Suprapubic skin (tissue), 4 donors: ENCODE measurements at places on chromosomes 3 and 15.

GRCh38 chr3:185081521-185081920, 71.3 kb downstream of the C3orf70 start:
- H3K27me3 ChIP-seq: no peaks in the 10 kb centered on the region
- no peaks in the 10 kb centered on the region for H3K36me3 ChIP-seq
- no peaks in the 10 kb centered on the region for H3K4me1 ChIP-seq
- DNase-seq: no peak

DNA sequence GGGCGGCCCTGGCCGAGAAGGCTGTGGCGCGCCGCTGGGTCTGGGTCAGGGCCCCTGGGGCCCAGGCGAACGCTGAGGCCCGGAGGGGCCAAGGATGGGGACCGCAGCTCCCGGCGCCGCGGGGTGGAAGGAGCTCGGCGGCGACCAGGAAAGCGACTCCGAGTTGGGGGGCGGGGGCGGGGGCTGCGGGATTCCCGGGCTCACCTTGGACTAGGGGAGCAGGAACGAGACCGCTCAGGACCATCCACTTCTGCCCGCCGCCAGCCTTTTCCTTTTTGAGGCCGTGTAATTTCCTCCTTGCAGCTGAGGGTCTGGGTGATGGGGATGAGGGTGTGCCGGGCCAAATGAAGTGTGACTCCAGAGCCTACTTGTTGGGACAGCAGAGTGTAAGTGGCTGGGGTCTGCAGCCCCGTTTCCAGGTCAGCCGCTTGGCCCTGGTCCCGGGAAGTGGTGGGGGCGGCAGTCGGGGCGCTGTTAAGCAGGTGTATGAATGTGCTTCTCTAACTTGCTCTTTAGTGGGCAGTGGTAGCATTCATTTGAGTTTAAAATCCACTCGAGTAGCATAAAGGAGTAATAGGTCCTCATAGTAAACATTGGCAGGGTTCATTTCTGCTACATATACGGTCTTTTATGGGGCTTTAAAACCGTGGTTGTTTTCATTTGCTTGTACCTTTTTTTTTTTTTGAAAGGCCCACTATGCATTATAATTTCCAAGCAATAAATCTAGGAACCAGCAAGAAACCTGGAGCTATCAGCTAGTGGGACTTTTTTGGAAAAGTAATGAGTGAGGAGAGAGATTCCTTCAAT, 717 bp downstream of the PXK start:
- H3K4me1 ChIP-seq: peaks cover 40% of the 10 kb centered on the region
- H3K27me3 ChIP-seq: no peaks in the 10 kb centered on the region
- DNase-seq: no peak
- H3K27ac ChIP-seq: peak overlapping the region; percentile 72
- H3K36me3 ChIP-seq: no peaks in the 10 kb centered on the region
- H3K4me3 ChIP-seq: peak overlapping the region; percentile 81

DNA sequence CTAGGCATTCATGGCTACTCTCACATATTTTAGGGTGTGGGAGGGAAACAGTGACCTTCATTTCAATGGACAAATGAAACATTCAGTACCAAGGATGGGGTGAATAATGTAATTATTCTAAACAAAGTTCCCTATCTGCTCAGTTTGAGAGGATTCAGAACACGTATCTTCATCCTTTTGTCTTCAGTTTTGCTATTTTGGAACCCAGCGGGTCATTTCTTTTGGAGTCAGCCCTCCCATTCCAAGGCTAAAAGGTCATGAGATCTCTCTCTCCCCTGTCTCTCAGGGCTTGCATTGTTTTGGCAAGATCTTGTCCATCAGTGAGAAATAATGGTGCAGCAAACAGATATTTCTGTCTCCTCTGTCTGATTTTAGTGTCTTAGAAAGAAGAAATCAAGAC, 16.3 kb upstream of the GATM start:
- no peaks in the 10 kb centered on the region for H3K36me3 ChIP-seq
- H3K4me3 ChIP-seq: no peak overlapping the region
- DNase-seq: no peak

DNA sequence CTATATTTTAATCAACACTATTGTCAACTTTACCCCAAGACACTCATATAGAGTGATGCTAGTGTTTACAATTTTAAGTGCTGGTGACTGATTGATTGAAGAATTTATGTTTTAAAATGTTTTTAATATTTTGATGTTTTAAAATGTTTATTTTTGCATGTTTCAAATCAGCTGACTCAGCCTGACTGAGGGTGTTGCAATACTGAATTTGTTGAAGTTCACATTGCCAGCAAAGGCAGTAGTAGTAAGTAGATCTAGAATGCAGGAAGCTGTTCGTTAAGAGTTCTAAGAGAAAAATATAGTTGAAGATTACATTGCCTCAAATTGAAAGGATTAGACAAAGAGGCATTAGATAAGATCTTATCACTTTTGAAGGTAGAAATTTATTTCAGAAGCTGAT, 977.6 kb downstream of the IGSF11 start:
- H3K27me3 ChIP-seq: no peaks in the 10 kb centered on the region
- no peak for DNase-seq
- H3K36me3 ChIP-seq: no peaks in the 10 kb centered on the region
- H3K4me1 ChIP-seq: no peaks in the 10 kb centered on the region
- H3K27ac ChIP-seq: no peak overlapping the region

- no peak for DNase-seq
- no peaks in the 10 kb centered on the region for H3K27me3 ChIP-seq
- no peak overlapping the region for H3K4me3 ChIP-seq
- H3K4me1 ChIP-seq: peaks cover 4% of the 10 kb centered on the region
Measured at GRCh38 chr3:71160785-71161546, 422.6 kb downstream of the FOXP1 start.

DNA sequence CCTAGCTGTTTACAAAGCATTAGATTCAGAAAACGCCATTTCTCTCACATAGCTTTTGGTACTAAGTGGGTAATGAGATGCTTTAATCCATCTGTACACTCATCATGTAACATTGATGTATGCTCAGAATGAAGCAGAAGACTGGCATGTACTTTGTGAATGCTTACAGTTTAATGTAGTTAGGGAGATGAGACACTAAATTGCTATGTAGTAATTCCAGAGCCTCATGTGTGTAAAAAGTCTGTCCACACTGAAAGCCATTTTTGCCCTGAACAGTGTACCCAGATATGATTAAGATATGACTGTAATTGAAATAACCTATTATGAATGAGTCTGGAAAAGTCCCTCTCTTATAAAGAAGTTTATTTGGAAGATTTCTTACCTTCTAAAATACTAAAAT, 66.5 kb downstream of the ARMC8 start:
- H3K27ac ChIP-seq: no peak overlapping the region
- no peaks in the 10 kb centered on the region for H3K4me1 ChIP-seq
- H3K27me3 ChIP-seq: no peaks in the 10 kb centered on the region
- no peak for DNase-seq
- peaks cover 7% of the 10 kb centered on the region for H3K36me3 ChIP-seq

DNA sequence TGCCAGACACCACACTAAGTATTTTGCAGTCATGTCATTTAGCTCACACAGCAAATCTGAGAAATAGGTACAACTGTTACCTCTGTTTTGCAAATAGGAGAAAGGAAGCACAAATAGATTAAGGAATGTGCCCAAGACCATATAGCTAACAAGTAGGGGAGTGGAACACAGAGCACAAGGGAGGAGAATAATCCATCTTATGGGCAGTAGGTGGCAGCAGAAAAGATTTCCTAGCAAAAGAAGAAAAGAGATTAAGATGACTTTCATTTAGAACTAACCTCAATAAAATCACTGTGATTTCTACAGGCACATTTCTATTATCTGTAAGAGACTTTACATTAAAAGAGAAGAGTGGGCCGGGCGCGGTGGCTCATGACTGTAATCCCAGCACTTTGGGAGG, 49.1 kb downstream of the NR1I2 start:
- no peaks in the 10 kb centered on the region for H3K4me1 ChIP-seq
- no peak overlapping the region for H3K4me3 ChIP-seq
- H3K36me3 ChIP-seq: peaks cover 10% of the 10 kb centered on the region
- H3K27me3 ChIP-seq: no peaks in the 10 kb centered on the region
- no peak for DNase-seq

DNA sequence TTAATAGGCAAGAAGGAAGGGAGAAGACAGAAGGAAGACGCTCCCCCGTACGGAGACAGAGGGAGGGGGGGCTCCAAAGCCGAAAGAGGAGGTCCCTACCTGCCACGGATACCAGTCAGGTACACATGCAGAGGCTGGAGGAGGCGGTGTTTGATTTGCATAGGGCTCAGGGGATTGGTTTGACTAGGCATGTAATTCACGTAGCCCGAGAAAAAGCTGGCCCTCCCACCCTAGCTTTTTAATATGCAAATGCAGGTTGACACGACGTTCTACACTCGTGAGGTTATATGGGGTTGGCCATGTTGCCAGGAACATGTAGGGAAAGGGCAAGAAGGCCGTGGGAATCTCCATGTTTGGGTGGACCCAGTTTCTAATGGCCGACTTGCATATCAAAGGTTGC, 29.8 kb downstream of the ZNF592 start:
- no peaks in the 10 kb centered on the region for H3K27me3 ChIP-seq
- peaks cover 6% of the 10 kb centered on the region for H3K4me1 ChIP-seq
- no peak for DNase-seq
- no peak overlapping the region for H3K27ac ChIP-seq
